Thymus (tissue), 14 donors: ENCODE measurements at places on chromosomes 1 and 21. TPM values are rescaled to one million over a fixed set of nuclear protein-coding genes. Genes with fewer than 3 reads are reported as not detected.

The GBP2 gene
- 60.5 TPM for total RNA-seq

The SH2D1B gene
- total RNA-seq: 0.47 TPM

The NR0B2 gene
- 0.19 TPM for total RNA-seq

The PLEKHN1 gene
- total RNA-seq: 0.14 TPM

The SLC41A1 gene
- total RNA-seq: 3.7 TPM

The CRYZ gene
- total RNA-seq: 50.9 TPM

The SLC1A7 gene
- total RNA-seq: under 0.01 TPM
